ENCODE measurements at places on chromosomes 1 and 21. TPM values are rescaled to one million over a fixed set of nuclear protein-coding genes. Genes with fewer than 3 reads are reported as not detected.

RAP1GAP gene
- 0.09 TPM for total RNA-seq

DNA sequence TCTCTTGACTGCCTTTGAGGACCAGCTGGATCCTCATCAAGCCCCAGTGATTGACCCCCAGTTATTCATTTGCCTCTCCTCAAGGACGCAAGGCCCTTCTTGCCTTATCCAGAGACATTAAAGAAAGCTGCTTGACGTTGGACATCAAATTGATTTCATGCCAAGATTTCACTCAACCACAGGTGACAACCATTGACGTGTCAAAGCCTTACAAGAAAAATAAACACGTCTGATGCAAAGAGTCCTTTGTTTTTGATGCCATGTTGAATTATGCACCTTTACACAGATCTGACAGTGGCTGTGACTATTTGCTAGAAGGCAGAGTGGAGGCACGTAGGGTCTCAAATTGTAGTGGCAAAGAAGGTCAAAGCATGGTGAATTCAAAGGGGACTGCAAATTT lies 666.2 kb upstream of the CAMK1G start:
- DNase-seq: no peak

DNA sequence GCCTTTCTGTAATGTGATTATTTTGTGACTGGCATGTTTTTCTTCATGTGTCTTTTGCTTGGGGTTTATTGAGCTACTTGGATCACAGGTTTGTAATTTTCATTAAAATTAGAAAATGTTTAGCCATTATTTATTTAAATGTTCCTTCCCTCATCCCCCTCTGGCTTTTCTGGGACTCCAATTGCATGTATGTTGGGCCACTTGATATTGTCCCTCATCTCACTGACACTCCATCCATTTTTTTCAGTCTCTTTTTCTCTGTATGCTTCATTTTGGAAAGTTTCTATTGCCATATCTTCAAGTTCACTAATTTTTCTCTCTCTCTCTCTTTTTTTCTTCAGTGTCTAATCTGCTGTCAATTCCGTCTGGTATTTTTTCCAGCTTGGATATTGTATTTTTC lies 390.1 kb downstream of the PRDM2 start:
- no peak for DNase-seq

GRCh38 chr1:235199441-235199840 lies 38.4 kb upstream of the RBM34 start:
- peak; percentile 82 for DNase-seq

CHRM3 gene
- not detected for total RNA-seq

GNAT2 gene
- 0.18 TPM for total RNA-seq

DNA sequence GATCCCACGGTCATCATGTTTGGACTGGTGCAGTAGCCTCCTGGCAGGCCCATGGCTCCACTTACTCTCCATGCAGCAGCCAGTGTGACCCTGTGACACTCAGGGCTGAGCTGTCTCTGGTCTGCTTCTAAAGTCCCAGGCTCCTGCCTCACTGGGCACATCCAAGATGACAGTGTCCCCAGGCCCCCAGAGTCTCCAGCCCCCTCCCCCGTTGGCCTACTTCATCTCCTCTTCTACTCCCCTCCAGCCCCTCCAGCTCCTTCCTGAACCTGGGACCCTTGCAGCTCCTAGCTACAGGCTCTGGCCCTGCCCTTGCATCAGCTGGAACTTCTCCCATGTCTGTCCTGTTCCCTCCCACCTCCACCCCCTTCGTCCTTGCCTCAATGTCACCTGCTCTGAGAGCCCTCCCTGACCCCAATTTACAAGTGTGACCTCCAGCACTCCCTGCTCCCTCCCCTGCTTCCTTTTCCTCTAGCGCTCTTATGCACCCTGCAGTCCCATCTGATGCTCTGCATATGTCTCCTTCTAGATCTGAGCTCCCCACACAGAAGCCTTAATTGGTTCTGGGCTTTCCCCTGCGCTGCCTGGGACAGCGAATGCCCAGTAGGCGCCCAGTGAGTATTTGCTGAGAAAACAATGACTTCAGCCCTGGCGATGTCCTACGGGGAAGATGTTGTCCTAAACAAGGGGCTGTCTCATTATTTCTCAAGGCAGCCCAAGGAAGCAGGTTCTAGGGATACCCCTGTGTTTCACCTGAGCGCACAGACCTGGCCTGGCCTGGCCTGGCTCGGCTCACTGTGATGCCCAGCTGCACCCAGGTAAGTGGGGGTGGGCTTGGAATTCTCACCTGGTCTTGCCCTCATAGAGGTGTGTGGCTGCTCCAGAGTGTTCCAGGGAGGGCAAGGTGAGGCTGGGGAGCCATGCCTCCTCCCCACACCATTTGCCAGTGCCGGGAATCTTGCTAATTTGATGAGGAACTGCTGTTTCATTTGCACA lies 600.6 kb downstream of the PTPRU start:
- no peak for DNase-seq

KCNJ15 gene
- total RNA-seq: not detected

- DNase-seq: no peak
These were observed 62.3 kb downstream of the GFI1 start for GRCh38 chr1:92424381-92424780.

POGZ gene
- 22.6 TPM for total RNA-seq

- DNase-seq: peak; percentile 20
These were observed 3.2 kb downstream of the B3GALNT2 start for GRCh38 chr1:235500971-235501540.

BRINP2 gene
- total RNA-seq: 0.08 TPM

- DNase-seq: peak; percentile 25
These were observed 75.9 kb downstream of the KIF1B start for GRCh38 chr1:10286244-10286643.

DNA sequence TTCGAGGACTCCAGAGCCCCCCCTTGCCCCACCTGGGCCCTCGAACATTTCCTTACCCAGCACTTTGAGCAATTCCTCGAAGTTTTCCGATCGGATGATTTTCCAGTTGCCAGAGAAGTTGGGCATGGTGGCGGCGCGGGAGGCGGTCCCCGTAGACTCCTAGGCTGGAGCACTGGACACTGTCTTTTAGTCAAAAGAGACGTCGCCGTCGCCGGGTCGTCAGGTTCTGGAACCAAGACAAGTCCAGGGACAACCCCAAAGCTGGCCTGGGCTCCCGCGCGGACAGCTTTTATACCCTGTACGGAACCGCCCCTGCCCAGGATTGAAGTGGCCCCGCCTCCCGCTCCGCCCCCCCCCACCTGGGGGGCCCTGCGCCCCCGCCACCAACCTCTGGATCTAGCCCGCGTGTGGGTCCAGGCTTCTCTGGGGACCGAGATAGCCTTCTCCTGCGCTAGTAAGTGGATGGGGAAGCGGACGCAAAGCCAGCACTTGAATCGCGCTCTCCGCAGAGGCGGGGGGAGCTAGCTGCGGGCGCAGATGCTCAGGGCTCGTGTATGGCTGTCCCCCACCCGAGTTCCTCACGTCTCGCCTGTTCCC lies at the start of gene CRABP2:
Gene CRABP2, minus strand, starts transcription at position 263 of the 597 bp plus-strand sequence. Its CDS starts 137 bp downstream, at position 126.
- DNase-seq: peak; percentile 66

GPATCH2 gene
- 39.6 TPM for total RNA-seq

CNTN2 gene
- total RNA-seq: not detected

GRCh38 chr1:104932030-104932915 lies 1182.6 kb downstream of the AMY1C start:
- no peak for DNase-seq

DNA sequence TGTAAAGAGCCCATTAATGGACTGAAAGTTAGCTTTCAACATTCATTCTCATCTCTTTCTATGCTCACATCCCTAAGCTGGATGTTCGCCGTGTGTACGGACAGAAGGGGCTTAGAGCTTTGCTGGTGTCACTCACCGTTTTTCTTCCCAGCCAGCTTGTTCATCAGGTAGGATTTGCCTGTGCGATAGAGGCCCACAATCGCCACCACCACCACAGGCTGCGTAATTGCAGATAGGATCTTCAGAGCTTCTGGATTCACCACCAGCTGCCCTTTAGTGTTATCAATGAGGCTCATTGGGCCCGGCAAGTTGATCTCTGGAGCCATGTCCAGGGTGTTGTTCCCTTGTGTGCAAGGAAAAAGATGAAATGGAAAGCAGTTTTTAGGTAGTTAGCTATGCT lies 4.3 kb downstream of the GBP2 start:
- no peak for DNase-seq

- DNase-seq: no peak
These were observed 49.6 kb upstream of the HOOK1 start for GRCh38 chr1:59765011-59765730.

DNA sequence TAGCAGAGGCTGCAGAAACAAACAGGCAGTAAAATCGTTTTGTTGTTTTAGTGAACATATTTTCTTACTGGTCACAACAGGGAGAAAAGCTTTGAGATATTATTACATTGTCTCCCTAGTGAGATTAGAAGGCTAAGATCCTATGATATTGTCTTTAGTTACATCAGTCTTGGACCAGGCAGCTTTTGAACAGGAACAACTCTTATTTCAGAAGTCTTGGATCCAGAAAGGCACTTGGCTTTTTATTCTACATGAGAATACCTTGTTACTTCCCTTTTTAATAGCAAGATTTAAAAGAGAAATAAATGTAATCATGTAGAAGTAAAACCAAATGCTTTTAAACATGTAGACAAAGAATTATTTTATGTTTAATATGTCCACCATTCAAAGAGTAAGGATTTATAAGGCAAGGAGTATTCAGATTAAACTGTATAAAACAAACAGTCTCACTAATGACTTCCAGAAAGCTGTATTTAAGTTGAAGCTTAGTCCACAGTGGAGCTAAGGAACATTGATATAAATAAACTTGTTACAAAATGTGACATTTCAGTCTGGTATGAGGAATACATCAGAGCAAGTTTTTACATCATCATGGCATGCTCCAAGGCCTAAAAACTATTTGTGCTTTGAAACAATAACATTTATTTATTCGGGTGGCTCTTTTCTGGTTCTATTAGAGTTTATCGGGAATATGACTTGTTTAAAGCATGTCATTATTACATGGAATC lies 72.2 kb downstream of the PHTF1 start:
- DNase-seq: peak; percentile 54

All from fibroblast of the aortic adventitia (primary cell).